Right atrium auricular region (tissue), 2 donors: ENCODE measurements at places on chromosomes 1 and 21. TPM values are rescaled to one million over a fixed set of nuclear protein-coding genes. Genes with fewer than 3 reads are reported as not detected.

GRCh38 chr1:18716785-18717678 lies 86.4 kb downstream of the PAX7 start:
- no peaks in the 10 kb centered on the region for H3K4me1 ChIP-seq
- H3K36me3 ChIP-seq, result no peaks in the 10 kb centered on the region
- peak overlapping the region; percentile 19 for H3K4me3 ChIP-seq
- no peak overlapping the region for H3K27ac ChIP-seq

DNA sequence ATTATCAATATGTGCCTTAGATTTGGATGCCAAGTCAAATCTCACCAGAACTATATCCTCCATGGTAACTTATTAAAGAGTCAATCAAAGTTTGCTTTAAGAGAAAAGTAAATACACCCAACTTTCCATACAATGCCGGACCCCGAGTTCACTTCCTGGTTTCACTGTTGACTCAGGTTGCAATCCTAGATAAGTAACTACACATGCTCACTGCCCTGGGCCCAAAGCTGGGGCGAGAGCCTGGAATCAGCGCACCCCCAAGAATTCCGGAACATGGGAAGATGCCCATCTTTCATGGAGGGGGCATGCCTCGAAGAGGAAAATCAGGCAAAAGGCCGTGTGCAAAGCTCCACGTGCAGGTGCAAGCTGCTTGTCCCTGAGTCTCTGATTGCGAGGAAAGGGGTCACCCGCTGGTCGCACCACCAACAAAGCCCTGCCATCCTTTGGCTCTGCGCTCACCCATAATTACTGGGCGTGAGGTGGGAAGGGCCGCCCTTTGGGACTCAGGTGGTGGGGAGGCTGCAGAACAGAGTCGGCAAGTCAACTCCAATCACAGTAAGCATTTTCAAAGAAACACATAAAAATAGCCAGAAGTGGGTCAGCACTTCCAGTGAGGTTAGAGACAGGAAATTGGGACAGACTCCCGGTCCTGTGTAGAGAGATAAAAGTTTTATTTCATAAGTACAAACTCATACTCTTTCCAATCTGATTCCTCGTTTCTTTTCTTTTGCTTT lies 167.7 kb downstream of the TOMM20 start:
- no peaks in the 10 kb centered on the region for H3K36me3 ChIP-seq
- no peak overlapping the region for H3K4me3 ChIP-seq
- no peaks in the 10 kb centered on the region for H3K27me3 ChIP-seq
- peak; percentile 59 for DNase-seq

- no peak overlapping the region for H3K4me3 ChIP-seq
- no peak for DNase-seq
- H3K4me1 ChIP-seq, result no peaks in the 10 kb centered on the region
- H3K27ac ChIP-seq, result no peak overlapping the region
- no peaks in the 10 kb centered on the region for H3K27me3 ChIP-seq
- H3K36me3 ChIP-seq, result no peaks in the 10 kb centered on the region
Observed at GRCh38 chr1:162471290-162471853, 26.2 kb upstream of the UHMK1 start.

NTMT2 gene
- 1.9 TPM for total RNA-seq

SPATA17 gene
- total RNA-seq, result 3.0 TPM
